ENCODE measurements at places on chromosomes 2 and 18. TPM values are rescaled to one million over a fixed set of nuclear protein-coding genes. Genes with fewer than 3 reads are reported as not detected.

Gene LPIN1
- total RNA-seq, result 27.8 TPM

Gene FBXO48
- 0.92 TPM for total RNA-seq

Gene TMEM163
- 0.38 TPM for total RNA-seq

Gene DPYSL5
- 0.19 TPM for total RNA-seq

Gene DYNC1I2
- 75.8 TPM for total RNA-seq

Gene CELF4
- 0.24 TPM for total RNA-seq

Gene SCN9A
- total RNA-seq, result 0.75 TPM

Gene CIAO1
- total RNA-seq, result 56.1 TPM

Gene LYPD6
- 0.16 TPM for total RNA-seq

Gene SKOR2
- not detected for total RNA-seq

Gene ASPRV1
- total RNA-seq, result 0.81 TPM

Gene GPR17
- total RNA-seq, result 0.19 TPM

Gene CHAC2
- 1.4 TPM for total RNA-seq

Gene GPR35
- 1.5 TPM for total RNA-seq

Gene MBD5
- total RNA-seq, result 32.4 TPM

Gene CAMKMT
- total RNA-seq, result 5.6 TPM

Gene TSN
- total RNA-seq, result 43.9 TPM

Gene HAAO
- total RNA-seq, result 2.5 TPM

Gene LANCL1
- total RNA-seq, result 50.8 TPM

Gene SCYGR5
- not detected for total RNA-seq

Gene C1QL2
- total RNA-seq, result not detected

Gene MERTK
- 5.8 TPM for total RNA-seq

Gene OBSL1
- total RNA-seq, result 199 TPM

Gene ZFAND2B
- total RNA-seq, result 23.9 TPM

Gene CROCC2
- total RNA-seq, result not detected

Gene INHBB
- 2.8 TPM for total RNA-seq

Gene LRRC30
- total RNA-seq, result not detected

Data from cardiac septum (tissue), 1 donor.